Fibroblast of upper back skin (primary cell): ENCODE measurements at places on chromosomes 7 and 10.

- DNase-seq: peak; percentile 93
Measured at GRCh38 chr7:151113344-151114150, 27.3 kb downstream of the AGAP3 start.

DNA sequence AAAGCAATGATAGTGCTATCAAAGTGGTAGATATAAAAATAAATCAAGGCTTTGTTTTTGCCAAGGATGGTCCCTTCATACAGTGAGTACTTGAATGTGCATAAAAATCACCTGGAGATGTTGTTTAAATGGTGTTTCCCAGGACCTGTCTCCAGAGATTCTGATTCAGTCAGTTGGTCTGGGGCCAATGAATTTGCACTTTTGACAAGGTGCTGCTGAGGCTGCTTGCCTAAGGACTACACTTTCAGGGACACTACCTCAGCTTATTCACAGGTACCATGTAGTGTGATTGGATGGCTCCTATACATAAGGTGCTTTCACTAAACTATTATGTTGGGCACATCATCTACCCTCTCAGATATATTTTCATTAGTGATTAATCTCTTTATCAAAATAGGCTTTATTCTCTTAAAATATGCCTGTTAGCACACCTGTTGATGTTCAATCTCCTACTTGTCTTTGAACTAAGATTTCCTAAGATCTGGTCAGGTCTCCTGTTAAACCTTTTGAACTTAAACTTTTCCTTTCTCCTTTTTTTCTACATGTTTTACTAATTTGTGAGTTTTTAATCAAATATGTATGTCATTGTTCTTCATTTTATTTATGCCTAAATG lies 24.3 kb downstream of the CAPZA2 start:
- no peak for DNase-seq

DNA sequence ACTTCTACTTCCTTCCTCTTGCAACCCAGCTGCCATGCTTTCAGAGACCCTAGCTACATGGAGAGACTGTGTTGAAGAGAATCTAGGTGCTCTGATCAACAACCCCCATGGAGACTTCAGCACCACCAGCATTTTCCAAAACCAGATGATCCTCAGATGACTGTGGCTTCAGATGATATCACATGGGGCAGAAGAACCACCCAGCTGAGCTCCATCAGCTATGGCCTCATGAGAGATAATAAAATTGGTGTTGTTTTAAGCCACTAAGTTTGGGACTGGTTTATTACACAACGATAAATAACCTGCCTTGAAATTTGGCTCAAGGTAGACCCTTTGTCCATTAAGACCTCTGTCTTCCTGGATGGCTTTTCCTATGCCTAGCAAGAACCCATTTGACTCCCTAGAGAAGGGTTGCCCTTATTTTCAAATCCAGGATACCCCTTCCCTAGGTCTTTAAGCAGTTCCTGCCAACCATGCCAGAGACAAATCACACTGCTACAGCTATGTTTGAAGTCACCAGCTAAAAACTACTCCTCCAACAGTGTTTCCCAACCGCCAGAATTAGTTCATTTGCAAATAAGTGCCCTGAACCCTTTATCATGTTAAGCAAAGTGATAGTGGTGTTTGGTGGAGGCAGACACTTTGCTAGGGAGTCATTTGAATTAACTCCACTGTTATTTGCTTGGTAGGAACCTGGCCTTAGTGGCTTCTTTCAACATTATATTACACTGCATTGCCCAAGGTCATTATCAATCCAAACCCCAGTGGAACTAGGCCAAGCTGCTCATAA lies 136.9 kb upstream of the PALS2 start:
- DNase-seq: no peak

GRCh38 chr10:126017961-126018560 lies 121.7 kb downstream of the FANK1 start:
- DNase-seq: no peak

- no peak for DNase-seq
Measured at GRCh38 chr7:30303312-30304039, 19.1 kb downstream of the ZNRF2 start.

- DNase-seq: peak; percentile 23
Measured at GRCh38 chr10:70192326-70192968, 22.1 kb upstream of the SAR1A start.

GRCh38 chr7:2281541-2281940 lies 32.7 kb downstream of the SNX8 start:
- peak; percentile 68 for DNase-seq

GRCh38 chr10:13505052-13505680 lies 23.6 kb downstream of the BEND7 start:
- DNase-seq: no peak

GRCh38 chr7:149637911-149638565 lies 135.3 kb downstream of the ZNF467 start:
- no peak for DNase-seq

- no peak for DNase-seq
Measured at GRCh38 chr7:142964502-142965246, 2.5 kb upstream of the KEL start.

DNA sequence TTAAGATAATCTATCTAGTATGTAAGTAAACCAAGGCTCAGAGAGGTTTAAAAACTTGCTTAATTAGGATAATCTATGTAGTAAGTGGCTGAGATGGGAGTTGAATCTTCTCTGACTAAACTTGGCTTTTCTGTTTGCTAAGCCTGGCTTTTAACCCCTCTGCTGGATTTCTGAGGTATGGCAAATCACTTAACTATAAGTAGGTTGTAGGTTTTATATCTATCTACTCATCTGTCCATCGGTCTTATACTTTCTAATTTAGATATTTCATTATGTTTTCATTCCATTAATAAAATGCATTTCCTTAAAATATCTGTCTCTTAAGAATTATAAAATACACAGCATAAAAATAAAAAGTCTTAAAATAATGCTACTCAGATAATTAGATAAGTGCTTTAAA lies 59.4 kb downstream of the ST7 start:
- peak; percentile 43 for DNase-seq

- DNase-seq: peak; percentile 83
Measured at GRCh38 chr10:60962946-60963345, 19.0 kb upstream of the RHOBTB1 start.

GRCh38 chr10:1209355-1209979 lies 153.3 kb downstream of the WDR37 start:
- DNase-seq: no peak

GRCh38 chr10:89640241-89640640 lies 4.8 kb downstream of the PANK1 start:
- no peak for DNase-seq

DNA sequence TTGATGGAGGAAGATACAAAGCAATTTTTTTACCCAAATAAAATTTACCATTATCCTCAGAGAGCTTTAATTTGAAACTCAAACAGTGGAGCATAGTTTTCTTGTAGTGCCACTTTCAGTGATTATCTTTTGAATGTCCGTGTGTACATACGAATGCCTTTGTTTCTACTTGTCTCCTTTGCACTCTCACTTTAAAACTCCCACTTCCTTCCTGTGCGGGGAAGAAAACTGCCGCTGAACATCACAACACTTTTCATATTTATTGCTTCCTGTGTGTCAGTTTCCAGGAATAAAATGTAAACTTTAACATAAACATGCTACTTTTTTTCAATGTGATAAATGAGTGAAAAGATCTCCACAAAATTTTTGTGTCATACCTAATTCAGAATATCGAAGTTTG lies 102.4 kb downstream of the SEMA3A start:
- DNase-seq: peak; percentile 21

DNA sequence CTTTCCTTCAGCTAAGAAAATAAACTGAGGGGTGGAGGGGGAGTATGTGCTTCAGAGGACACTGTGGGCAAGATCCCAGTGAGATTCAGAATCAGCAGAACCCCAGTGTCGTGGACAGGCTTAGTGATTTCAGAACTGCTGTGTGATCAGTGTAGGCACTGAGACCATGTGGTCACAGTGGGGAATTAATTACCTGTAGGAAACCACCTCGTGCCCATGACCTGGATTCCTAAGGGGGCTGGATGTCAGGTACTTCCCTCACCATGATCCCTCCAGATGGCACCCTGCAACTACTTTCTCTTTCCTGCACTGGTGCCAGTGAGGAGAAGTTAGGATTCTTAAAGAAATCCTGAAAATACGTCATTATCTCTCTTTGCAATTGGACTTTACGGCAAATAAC lies 64.4 kb downstream of the HBP1 start:
- no peak for DNase-seq

- no peak for DNase-seq
Measured at GRCh38 chr10:78900715-78901430, 167.9 kb upstream of the ZMIZ1 start.

DNA sequence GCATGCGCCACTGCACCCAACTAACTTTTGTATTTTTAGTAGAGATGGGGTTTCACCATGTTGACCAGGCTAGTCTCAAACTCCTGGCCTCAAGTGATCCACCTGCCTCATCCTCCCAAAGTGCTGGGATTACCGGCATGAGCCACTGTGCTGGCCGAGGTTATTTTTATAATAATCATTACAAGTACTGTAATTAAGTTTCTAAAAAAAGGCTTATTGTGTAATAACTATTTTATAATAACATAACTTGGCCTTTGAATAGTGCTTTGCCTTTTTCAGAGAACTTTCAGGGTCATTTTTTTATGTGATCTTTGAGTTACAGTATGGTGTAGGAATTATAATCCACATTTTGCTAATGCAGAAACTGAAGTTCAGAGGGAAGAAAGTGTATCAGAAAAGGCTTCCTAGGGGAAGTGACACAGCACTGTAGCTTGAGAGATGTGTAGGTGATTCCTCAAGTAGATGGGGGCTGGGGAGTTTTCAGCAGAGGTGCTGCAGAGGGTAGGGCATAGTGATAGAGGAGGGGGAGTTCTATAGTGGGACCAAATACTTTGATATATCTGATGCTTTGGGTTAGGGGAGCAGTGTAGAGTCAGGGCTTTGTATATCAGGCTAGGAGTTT lies 9.2 kb upstream of the SYPL1 start:
- no peak for DNase-seq

- DNase-seq: no peak
Measured at GRCh38 chr10:93478873-93479272, 3.3 kb downstream of the MYOF start.

DNA sequence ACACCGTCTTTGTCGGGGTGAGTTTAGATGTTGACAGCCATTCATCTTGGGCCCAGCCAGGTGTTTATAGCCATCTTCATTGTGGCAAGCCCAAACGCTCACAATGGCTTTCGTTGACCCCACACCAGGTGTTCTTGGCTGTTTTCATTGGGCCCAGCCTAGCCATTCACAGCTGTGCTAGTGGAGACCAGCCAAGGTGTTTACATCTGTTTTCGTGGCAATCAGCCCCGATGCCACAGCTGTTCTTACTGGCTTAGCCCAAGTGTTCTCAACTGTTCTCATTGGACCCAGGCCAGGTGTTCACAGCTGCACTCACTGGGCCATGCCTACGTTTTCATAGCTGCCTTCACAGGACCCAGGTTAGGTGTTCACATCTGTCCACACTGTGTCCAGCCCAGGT lies 7.7 kb downstream of the FRG2B start:
- no peak for DNase-seq

GRCh38 chr7:76509931-76510877 lies at the start of gene UPK3B:
Gene UPK3B, plus strand, starts transcription at chr7:76510552. Its CDS starts 101 bp downstream, at chr7:76510653.
- DNase-seq: peak; percentile 4

DNA sequence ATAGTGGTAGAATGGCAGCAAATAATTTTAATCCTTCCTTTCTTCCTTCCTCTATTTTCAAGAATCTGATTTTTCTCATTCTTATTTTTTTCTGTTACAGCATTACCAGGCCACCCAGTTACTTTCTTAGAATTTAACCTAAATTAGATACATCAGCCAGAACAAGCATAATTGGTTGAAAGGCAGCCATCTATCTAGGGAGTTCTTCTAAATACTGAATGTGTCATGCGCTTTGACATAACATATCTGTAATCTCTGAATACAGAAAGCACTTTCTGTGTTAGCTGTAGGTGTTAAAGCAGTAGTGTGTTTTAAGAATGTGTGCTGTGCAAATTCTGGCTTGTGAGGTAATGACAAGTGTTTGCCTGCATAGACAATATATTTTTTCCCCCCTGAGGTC lies 97.3 kb downstream of the BTRC start:
- DNase-seq: no peak

- DNase-seq: no peak
Measured at GRCh38 chr7:134545918-134546317, 3.0 kb upstream of the AKR1B15 start.

- peak; percentile 93 for DNase-seq
Measured at GRCh38 chr7:47763063-47763974, 181.4 kb upstream of the TNS3 start.

- no peak for DNase-seq
Measured at GRCh38 chr10:115026746-115027140, 66.4 kb upstream of the ATRNL1 start.

- no peak for DNase-seq
Measured at GRCh38 chr10:34969171-34969570, 121.0 kb downstream of the CUL2 start.

DNA sequence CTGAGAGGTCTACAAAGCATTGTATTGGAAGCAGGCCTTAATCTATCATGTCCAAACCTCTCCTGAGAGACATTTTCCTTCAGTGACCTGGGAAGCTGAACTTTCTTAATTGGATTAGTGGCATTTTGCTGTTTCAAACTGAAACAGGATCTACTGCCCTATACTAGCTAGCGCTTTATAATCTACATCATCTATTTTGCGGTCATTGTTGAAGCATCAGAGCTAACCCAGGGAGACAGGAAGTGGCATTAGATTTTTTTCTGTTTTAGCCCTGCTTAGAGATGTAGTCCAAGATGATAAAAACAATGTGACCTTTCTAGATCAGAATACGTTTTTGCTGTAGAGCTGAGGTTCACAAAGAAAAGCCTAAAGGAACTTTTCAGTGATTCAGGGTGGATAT lies 147.4 kb upstream of the AGR3 start:
- no peak for DNase-seq

- no peak for DNase-seq
Measured at GRCh38 chr7:41520445-41520844, 182.4 kb downstream of the INHBA start.

DNA sequence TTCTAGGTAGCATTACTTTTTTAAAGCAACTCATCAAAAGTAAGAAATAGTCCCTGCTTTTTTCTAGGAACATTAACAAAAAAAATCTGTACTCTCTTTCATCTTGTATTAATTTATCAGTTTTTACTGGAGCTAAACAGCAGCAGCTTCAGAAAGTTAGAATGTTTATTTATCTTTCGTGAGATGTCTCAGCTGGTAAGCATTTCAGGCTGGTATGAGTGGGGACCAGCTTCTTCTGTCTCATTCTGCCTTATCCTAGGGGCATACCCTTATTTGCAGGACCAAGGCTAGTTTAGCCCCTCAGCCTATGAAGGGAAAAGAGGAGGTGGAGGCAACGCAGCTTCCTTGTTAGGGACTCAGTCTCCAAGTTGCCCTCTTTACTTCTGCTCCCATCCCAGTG lies 35.1 kb downstream of the LANCL2 start:
- DNase-seq: no peak
